ENCODE measurements at places on chromosomes 1 and 21.

- no peak for DNase-seq
These were observed 5.2 kb downstream of the TRNP1 start for GRCh38 chr1:26998429-26999300.

- DNase-seq: no peak
These were observed 55.5 kb downstream of the MAB21L3 start for GRCh38 chr1:116166655-116167054.

GRCh38 chr1:115976921-115977498, 697 bp downstream of the SLC22A15 start:
- DNase-seq: no peak

DNA sequence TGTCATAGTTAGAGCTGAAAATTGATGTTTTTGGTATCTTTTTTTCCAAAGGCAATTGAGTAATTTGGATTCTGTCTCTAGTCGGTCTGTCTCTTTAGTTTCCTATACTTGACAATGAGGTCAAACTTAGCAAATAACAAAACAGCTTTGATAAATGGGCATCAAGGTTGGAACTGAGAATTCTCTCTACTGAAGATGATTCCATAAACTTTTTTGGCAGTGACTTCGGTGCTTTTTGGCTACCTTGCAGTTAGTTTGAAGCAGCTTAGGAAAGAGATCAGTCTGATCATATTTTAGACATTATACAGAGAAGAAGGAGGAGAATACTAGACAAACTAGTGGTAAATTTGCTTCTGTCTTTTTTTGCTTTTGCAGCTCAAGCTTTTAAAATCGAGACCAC, 559 bp downstream of the VCAM1 start:
- no peak for DNase-seq

DNA sequence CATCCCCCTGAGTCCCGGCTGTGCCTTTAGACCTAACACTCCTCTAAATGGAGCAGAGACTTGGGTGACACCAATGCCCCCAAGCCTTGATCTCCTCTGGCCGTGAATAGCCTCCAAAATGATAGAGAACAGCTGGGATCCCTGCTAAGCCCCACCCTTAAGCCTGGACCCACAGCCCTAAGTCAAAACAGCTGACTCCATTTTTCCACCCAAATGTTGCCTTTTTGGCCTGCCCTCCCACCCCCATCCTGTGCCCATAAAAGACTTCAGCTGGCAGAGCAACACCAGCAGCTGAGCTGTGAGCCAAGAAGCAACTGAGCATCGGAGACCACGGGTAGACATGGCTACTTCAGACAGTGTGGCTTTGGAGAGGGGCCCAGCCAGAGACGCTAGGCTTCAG, 420.8 kb downstream of the NPHP4 start:
- DNase-seq: no peak

Data from stimulated activated effector memory CD8-positive, alpha-beta T cell treated with anti-CD3 and anti-CD28 coated beads, Interleukin-12 subunit alpha, Interleukin-12 subunit beta, amount 100 ng/mL, for 72 hours (primary cell).